ENCODE measurements at places on chromosomes 5 and 9.
A peak's percentile ranks its signal among the peaks of the same experiment; 100 is the strongest.

GRCh38 chr5:136629125-136629792, 263.9 kb upstream of the TRPC7 start:
- no peak for DNase-seq

DNA sequence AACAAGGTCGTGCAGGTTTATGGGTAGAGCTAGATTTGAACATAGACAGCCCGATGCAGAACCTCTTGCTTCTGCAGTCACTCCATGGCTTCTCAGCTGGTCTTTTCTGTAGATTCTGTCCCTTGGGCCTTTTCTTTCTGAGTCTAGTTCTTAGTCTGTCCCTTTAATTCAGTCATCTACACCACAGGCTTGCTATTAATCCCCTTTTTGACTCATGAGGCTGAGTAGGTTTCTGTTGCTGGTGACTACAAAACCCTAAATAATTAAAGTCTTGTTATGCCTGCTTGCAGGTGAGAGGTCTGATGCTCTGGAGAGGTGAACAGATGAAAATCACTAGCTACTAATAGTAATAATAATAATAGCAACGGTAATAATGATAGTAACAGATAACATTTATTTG, 19.3 kb upstream of the STRBP start:
- no peak for DNase-seq

- no peak for DNase-seq
These were observed 87.0 kb upstream of the TBCA start for GRCh38 chr5:77863181-77863580.

DNA sequence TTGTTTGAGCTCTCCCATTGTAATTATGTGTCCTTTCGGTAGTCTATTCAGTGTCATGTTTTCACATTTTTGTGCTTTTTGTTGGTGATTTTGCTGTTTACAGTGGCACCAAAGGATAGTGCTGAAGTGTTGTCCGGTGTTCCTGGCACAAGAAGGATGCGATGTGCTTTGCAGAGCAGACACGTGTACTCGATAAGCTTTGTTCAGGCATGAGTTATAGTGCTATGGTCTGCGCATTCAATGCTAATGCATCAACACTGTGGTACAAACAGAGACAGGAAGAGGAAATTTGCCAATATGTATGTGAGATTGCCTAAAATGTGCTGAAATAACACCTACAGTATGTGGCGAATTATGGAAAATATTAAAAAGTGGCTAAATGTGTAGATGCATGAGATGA, 913.4 kb upstream of the ACO1 start:
- no peak for DNase-seq

DNA sequence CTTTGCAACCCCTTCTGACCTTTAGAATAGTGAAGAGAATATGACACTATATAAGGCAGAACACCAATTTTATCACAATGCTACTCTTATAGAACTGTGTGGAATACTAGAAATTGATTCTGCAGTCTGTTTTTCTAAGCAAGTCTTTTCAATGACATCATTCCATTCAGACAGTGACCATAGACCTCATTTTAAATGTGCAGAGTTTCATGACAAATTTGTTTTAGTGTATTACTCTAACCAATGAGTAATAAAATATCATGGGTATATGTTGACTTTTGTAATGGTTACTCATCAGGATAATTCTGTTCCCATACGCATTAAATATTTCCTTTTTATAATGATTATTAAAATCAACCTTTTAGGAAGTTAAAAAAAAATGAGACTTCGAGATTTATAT, 219.9 kb downstream of the COX7C start:
- no peak for DNase-seq

- DNase-seq = no peak
These were observed 141.1 kb upstream of the SLC12A2 start for GRCh38 chr5:127942246-127943060.

- DNase-seq = no peak
These were observed 63.2 kb downstream of the SHC3 start for GRCh38 chr9:89115426-89115825.

GRCh38 chr5:74639807-74640449, 600 bp downstream of the ENC1 start:
- DNase-seq = no peak

DNA sequence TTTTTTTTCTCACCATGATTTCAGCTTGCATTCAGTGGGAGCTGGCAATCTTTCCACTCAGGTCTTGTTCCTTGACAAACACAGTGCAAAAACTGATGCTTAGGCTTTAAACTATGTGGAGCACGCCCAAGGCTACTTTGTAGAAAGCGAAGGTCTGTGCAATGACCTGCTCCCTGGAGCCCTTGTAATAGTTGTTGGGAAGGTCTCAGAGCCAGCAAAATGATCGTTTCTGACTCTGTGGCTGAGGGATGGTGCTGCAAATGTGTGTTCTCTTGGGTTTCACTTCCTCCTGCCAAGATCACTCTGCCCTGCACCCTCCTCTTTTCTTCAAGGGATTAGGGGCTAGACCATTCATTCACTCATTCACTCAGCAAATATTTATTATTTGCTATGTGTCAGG, 249.7 kb upstream of the MAP3K1 start:
- no peak for DNase-seq

- DNase-seq = no peak
These were observed 16.0 kb upstream of the TBC1D2 start for GRCh38 chr9:98271479-98271878.

- peak; percentile 90 for DNase-seq
These were observed at the start of gene MGAT1 for GRCh38 chr5:180802325-180803180. TSS of gene MGAT1 (minus strand) at chr5:180802806. CDS start at chr5:180792971, 9,835 bp downstream.

DNA sequence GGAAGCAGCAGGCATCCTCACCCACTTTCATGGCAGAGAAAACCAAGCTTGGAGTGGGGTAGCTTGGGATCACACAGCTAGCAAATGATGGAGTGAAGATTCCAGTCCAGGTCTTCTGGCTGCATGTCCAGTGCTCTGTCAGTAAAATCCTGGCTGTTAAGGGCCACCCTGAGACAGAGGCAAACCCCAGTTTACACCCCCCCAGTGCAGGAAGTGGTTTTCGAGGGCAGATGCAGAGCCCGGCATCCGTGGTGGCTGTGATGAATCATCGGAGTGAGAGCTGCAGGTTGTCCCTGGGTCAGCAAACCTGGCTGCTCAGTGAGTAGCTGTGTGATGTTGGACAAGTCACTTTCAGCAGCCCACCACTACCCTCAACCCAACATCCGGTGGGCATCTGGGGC, 115.4 kb downstream of the RGS3 start:
- DNase-seq = peak; percentile 89

GRCh38 chr5:59553992-59554391, 339.5 kb downstream of the PDE4D start:
- no peak for DNase-seq

- no peak for DNase-seq
These were observed 99.4 kb downstream of the MTREX start for GRCh38 chr5:55407059-55407684.

DNA sequence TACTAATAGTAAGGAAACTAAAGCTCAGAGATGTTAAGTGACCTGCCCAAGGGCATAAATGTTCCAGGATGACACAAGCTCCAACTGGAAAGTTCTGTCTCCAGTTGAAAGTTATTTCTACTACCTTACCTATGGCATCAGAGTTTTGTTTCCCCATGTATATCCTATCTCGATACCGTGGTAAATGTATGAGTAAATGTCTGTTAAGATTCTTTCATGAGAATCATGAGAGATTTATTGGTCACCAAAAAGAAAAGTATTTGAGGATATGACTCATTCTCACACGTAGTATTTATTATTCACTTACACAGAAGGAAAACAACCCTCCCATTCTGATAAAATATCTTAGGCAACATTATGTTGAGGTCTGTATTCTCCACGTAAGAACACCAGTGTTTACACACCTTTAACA, 11.1 kb upstream of the SHOC1 start:
- DNase-seq = no peak

DNA sequence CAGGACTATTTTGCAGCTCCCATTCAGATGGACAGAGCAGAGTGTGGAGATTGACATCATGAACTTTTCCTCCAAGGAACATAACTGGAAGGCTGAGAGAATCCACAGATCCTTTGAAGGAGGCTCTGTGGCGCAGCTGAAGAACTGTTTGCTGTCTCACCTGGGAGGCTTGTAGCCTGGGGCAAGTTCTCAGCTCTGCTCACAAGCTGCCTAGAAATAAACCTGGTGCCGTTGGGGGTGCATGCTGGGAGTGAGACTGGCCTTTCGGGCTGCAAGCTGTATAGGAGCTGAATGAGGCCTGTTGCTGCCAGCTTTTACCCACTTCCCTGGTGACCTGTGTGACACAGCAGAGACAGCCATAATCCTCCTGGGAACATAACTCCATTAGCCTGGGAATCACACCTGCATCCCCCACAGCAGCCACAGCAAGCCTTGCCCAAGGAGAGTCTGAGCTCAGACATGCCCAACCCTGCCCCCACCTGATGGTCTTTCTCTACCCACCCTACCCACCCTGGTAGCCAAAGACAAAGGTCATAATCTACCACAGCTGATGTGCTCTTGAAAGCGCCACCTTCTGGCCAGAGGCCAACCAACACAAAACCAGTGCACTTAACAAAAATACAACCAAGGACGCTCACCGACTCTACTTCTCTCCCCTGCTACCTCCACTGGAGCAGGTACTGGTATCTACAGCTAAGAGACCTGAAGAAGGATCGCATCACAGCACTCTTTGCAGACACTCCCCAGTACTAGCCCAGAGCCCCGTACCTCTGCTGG, 205.1 kb upstream of the MRPS30 start:
- DNase-seq = no peak

DNA sequence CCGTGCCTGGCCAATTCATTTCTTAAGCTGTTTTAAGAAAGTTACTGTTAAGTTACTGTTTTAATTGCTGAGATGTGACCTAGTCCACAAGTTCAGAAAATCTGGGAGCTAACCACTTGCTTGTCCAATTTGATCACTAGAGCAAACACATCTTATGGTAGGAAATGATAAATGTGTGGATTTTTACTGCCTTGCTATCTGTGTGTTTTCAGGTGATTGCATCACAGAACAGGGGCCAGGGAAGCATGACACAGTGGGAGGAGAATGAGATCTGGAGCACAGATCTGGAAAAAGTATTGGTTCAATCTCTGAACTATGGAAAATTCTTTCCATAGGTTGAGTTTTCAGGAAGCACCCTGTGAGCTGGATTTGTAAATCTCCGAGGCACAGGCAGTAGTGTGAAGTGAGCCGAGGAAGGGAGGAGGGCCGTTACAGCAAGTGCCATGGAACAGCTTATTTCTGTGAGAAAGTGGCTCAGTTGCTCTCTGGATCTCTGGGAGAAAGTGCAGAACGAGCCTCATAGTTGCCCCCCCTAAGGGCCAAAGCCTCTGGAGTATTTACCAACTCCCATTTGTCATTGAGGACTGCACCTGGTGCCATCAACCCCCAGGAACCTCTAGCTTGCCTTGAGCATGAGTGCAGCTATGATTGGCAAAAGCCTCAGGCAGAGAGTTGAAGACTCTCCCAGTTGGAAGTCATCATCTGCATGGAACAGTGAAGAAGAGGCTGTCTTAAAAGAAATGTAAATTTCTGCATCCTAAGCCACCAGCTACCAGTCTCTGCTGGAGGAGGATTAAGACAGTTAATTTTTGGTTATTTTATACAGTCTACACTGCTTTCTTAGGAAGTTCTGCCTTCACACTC, 161.8 kb upstream of the CLINT1 start:
- no peak for DNase-seq

DNA sequence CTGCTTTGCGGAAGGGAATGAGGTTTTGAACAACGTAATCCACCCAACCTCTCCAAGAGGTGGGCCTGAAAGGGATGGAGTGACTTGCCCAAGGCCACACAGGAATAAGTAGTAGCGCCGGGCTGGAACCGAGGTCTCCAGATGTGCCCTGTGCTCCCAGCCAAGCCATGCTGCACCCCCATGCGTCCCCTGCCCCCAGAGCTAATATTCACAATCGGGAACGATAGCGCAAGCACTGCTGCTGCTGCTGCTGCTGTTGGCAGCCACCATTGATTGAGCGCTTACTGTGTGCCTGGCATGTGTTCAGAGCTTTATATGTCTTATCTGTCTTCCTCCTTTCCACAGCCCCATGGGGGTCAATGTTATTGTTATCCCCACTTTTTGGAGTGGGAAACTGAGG, 43.9 kb downstream of the AMBP start:
- no peak for DNase-seq

GRCh38 chr5:80495891-80496290, 8.0 kb downstream of the FAM151B start:
- no peak for DNase-seq

DNA sequence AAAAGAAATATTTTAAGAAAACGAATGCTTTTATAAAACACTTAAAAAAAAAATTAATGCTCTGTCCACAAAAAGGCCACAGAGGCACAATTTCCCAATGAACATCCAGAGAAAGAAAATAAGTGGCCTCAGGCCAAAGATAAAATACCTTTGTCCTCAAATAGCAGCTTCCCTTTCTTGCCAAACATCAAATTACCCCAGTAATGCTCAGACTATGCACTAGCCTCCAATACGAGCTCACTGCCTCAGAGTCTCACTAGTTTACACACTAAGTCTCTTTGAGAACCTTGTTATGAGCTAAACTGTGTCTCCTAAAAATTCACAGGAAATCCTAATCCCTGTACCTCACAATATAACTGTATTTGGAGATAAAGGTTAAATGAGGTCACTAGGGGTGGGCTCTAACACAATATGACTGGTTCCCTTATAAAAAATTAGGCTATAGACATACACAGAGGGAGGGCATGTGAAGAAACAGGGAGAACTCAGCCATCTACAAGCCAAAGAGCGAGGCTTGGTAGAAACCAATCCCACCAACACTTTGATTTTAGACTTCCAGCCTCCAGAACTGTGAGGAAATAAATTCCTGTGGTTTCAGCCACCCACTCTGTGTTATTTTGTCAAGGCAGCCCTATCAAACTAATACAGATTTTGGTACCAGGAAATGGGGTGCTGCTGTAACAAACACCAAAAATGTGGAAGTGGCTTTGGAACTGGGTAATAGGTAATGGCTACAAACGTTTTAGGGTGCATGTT, 4.4 kb downstream of the MPDZ start:
- no peak for DNase-seq

GRCh38 chr5:174317256-174317894, 271.9 kb downstream of the NSG2 start:
- DNase-seq = peak; percentile 15

- no peak for DNase-seq
These were observed 29.7 kb upstream of the C9orf72 start for GRCh38 chr9:27602954-27603353.

- DNase-seq = peak; percentile 88
These were observed at the start of the genes SURF1 and SURF2 for GRCh38 chr9:133356391-133357091. TSS of gene SURF1 (minus strand) at chr9:133356487. CDS start at chr9:133356453, 34 bp downstream. TSS of gene SURF2 (plus strand) at chr9:133356550. CDS start at chr9:133356593, 43 bp downstream.

GRCh38 chr5:125215593-125215992, 469.2 kb upstream of the ZNF608 start:
- DNase-seq = no peak

DNA sequence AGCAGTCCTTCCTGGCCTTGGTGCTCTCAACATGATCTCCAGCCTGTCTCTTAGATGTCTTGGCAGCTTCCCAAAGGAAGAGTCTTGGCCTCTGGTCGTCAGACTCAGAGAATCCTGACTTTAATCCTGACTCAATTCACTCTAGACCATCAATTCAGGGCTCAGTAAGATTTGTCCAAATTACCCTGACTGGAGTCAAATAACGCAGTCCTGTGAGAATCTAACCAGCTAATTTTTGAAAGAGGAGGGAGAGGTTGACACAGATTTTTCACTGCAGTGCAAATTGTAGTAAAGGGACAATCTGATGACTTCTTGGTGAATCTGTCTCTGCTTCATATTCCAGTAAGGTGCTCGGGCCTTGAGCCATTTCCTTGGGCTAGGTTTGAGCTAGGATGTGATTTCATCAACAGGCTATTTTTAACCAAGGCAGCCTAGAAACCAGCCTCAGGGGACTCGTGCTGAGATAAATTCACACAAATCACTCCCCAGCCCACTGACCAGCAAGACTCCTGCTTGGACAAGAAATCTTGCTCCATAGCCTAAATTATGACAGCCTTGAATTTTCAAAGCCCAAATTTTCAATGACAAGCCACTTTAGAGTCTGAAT, 257.4 kb downstream of the ENC1 start:
- DNase-seq = no peak

GRCh38 chr5:172901012-172901780, 58.0 kb upstream of the RPL26L1 start:
- DNase-seq = no peak
